Right ventricle myocardium inferior (tissue), 1 donor: ENCODE measurements at places on chromosomes 4 and X.

GRCh38 chr4:148716431-148717052 lies 274.3 kb upstream of the NR3C2 start:
- DNase-seq: no peak

DNA sequence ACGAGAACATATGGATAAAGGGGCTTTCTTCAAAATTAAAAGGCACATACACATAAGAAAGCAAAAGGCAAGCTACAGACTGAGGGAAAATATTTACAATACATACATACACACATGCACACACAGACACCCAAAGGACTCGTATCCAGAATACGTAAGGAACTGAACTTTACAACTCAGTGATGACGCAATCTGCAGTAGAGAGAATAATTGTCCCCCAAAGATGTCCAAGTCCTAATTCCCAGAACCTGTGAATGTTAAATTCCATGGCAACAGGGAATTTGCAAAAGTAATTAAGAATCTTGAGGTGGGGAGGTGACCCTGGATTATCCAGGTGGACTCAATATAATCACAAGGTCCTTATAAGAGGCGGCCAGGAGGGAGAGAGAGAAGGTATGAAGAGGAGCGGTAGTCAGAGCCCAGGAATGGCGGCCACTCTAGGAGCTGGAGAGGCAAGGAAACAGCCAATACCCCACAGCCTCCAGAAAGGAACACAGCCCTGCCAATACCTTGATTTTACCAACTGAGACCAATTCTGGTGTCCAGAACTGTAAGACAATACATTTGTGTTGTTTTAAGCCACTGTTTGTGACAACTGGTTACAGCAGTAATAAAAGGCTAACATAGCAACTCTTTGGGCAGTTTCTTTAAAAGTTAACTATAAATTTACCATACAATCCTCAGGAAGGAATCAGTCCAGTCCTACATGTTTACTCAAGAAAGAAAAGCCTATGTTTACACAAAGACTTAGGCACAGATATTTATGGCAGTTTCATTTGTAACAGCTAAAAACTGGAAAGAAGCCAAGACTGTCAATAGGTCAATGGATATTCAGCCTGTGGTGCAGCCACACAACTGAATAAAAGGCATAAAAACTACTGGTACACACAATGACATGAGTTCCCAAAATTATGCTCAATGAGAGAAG lies 27.3 kb upstream of the STS start:
- no peak for DNase-seq

DNA sequence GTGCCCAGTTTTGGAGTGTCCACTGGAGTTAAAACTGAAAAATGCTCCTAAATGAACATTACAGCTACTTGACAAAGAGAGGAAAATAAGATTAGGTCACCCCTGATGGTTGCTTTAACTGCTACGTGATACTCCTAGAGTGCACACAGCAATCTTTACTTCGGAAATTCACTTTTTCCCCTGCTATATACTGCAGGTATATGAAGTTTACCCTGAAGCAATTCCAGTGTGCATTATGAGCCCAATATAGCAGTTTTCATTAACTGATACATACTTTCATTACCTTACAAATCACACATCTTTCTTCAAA lies 773 bp upstream of the ZNF827 start:
- no peak for DNase-seq

DNA sequence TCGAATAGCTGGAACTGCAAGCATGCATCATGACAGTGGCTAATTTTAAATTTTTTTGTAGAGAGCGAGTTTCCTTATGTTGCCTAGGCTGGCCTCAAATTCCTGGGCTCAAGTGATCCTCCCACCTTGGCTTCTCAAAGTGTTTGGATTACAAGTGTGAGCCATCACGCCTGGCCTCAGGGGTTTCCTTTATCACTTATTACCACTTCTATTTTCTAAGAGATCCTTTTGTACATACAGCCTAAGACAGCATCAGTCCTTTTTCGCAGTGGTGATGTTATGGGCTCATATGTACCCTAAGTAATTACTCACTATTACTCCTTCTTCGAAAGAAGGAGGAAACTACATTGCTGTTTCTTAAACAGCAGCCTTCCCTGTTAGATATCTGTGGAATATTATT lies 54.1 kb upstream of the CDKN2AIP start:
- DNase-seq: no peak

DNA sequence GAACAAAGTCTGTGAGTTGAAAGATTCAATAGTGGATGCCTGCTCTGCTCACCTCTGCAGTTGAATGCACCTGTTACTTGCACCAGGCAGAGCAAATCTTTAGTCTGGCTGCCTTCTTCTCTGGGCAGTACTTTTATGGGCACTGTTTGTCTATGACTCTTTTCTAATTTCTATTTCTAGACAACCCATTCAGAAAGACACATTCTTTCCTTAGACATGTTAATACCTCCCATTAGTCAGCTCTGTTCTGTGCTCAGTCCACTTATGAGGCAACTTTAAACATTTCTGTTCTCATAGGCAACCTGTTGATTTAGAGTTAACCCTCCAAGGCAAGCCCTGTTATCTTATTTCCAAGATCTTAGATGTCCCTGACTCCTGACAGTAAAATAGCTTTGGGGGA lies 108.9 kb downstream of the SYNPO2 start:
- no peak for DNase-seq

DNA sequence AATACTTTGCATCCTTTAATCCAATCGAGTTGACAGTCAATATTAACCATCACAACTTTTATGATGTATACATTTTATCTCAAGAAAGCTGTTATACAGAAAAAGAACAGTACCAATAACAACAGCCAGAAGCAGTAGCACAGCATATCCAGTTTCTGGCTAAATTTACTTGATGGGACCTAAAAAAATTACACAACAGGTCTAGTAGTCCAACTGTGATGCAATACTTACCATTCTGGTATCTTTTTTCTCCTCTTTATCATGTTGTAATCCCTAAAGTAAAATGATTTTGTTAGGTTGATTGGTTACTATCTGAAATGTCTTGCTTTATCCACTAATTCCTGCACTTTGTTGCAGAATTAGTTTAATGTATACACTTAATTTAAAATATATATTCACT lies 1150.6 kb downstream of the FAT4 start:
- DNase-seq: no peak
